Fibroblast of skin of right biceps (primary cell): ENCODE measurements at places on chromosomes 4 and X.

- DNase-seq = no peak
Observed at GRCh38 chrX:4263030-4263803, 549.8 kb upstream of the PRKX start.

DNA sequence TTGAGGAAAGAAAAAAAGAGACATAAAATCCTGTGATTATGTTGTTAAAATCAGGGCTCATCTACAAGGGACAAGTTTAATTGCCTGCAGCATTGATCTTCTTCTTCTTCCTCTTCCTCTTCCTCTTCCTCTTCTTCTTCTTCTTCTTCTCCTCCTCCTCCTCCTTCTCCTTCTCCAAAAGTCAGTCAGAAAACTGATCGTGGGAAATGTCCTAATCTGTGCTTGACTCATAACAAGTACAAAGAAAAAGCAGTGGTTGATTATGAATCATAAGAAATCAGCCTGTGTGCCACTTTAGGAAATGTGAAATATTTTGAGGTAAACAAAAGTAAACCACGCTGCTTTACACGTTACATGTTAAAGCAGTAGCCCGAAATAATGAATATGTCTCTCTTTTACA is 2.7 kb upstream of the ATP10D start:
- peak; percentile 49 for DNase-seq

DNA sequence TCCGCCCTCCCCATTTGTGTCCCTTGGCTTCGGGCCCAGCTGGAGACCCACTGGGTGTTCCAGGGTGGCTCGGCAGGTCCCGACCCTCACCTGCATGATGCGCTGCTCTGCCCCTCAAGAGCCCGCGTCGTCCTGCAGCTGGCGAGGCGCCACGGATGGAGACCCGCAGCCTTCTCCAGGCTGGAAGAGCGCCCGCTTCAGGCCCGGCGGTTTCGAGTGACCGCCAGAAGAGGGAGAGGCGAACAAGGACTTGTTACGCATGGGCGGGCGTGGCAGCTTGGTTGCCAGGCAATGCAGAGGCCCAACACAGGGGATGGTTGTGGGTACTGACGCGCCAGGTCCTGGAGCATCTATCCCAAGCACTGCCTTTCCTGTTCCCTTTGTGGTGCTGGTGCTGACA is at the start of gene PDCL2:
Gene PDCL2, minus strand, starts transcription at position 232 of the 400 bp plus-strand sequence. Its CDS starts 136 bp downstream, at position 96.
- DNase-seq = no peak

DNA sequence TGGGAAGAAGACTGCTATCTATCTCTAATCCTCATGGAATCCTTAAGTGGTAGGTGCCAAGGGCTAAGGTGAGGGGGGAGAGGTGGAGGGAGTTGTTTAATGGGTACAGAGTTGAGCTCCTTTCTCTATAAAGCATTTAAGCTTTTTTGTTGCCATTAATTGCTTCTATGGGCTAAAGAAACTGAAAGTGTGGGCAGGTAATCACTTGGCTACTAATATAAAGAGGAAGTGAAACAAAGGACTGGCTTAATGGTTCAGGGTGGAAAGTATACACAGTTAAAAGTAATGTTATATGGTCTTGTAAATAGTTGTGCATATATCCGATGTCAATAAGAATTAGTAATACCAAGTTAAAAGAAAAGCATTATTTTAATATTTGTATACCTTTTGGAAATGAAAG is 83.9 kb downstream of the POLA1 start:
- DNase-seq = no peak

DNA sequence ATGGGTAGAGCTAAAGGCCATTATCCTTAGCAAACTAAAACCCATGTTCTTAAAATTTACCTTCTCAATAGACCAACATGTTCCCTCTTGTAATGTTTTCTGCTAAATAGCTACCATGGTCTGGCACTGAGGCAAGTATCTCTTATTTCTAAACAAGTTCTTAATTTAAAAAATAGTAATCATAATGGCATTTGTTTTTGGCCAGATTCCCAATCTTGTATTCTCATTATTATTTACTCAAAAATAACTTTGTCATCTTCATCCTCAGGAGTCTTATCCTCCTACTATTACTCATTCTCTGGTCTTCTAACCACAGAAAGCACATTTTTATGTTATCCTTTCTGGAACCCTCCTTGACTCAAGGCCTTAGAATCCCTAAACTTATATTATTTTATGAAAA is 931.2 kb downstream of the CCSER1 start:
- DNase-seq = peak; percentile 48

- DNase-seq = no peak
Observed at GRCh38 chr4:145614233-145614610, 5.0 kb upstream of the MMAA start.

DNA sequence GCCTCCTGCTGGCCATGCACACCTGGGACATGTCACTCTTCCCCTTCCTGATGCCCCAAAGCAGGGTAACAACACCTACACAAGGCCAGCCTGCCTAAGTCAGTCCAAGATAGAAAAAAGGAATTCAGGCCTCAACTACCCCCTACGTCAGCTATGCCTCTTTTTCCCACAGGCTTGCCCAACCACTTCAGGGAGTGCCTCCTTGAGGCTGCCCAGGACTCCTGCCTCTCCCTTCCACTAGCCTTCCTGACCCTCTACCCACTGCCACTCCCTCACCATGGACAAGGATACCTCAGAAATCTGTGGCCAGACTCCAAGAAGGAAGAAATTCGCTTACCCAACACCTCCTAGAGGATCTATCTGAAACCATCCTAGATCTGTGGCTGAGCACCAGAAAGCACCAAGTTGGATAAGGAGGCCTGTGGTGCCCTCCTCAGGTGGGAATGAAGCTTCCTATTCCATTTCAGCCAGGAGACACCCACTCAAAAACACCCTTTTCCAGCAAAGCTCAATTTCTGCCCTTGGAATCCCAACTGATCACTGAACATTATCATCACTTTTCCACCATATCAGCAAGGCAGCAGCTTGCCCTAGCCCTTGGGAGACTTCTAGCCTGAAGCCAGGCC is 1.8 kb downstream of the KDM5C start:
- DNase-seq = peak; percentile 1

- no peak for DNase-seq
Observed at GRCh38 chr4:151820004-151820403, 59.2 kb upstream of the GATB start.

DNA sequence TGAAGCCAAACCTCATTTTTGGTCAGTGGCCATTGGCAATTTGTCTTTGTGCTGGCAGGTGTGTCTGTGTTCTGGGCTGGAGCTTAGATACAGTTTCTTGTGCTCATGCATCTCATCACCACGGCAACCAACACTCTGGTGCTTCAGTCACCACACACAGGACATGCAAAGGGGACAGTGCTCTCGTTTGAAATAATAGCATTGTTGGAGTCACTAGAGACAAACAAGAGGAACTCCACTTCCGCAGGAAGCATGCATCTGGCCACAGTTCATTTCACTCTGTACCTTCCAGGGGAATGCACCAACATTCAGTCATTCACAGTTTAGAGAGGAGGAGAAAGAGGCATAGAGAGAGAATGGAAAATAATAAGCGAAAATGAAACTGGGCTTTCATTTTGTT is 267.4 kb downstream of the ANK2 start:
- DNase-seq = no peak

DNA sequence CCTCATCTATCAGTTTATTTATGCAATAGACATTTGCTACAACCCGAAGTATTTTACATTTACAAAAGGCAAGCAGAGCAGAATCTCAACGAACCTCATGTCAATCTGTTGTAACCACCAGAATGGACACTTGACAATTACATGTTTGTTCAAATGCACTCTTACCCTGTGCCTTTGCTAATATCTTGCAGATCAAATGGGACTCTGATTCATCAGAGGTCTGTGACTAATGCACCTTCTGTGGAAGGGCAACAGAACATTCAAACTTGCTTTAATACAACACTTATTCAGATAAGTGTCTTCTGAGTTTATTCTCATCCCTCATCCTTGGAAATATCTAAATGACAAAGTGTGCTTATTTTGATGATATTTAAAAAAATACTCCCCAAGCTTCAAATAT is 644.7 kb upstream of the PCDH10 start:
- no peak for DNase-seq

DNA sequence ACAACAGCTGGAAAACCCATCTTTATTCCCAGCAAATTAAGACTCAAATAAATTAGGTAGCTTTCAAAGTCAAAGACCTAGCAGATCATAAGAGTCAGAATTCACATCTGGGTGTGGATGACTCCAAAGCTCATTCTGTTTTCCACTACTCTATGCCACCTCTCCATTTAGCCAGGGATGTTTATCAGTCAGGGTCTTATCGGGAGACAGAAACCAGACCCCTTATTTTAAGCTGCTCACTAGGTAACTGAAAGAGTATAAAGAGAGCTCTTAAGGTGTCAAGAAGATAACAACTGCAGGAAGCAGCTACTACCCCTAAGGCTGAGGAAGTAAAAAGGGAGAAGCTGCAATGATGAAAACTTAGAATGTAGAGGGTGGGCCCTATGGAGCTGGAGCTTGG is 333.7 kb upstream of the KLF3 start:
- no peak for DNase-seq

- no peak for DNase-seq
Observed at GRCh38 chrX:105191878-105192277, 28.6 kb downstream of the TEX13A start.

- no peak for DNase-seq
Observed at GRCh38 chrX:132033166-132033565, 10.1 kb downstream of the STK26 start.

GRCh38 chr4:185840201-185840600 is 28.2 kb upstream of the SORBS2 start:
- DNase-seq = peak; percentile 47

GRCh38 chr4:14726877-14727361 is 275.4 kb upstream of the CPEB2 start:
- peak; percentile 6 for DNase-seq

DNA sequence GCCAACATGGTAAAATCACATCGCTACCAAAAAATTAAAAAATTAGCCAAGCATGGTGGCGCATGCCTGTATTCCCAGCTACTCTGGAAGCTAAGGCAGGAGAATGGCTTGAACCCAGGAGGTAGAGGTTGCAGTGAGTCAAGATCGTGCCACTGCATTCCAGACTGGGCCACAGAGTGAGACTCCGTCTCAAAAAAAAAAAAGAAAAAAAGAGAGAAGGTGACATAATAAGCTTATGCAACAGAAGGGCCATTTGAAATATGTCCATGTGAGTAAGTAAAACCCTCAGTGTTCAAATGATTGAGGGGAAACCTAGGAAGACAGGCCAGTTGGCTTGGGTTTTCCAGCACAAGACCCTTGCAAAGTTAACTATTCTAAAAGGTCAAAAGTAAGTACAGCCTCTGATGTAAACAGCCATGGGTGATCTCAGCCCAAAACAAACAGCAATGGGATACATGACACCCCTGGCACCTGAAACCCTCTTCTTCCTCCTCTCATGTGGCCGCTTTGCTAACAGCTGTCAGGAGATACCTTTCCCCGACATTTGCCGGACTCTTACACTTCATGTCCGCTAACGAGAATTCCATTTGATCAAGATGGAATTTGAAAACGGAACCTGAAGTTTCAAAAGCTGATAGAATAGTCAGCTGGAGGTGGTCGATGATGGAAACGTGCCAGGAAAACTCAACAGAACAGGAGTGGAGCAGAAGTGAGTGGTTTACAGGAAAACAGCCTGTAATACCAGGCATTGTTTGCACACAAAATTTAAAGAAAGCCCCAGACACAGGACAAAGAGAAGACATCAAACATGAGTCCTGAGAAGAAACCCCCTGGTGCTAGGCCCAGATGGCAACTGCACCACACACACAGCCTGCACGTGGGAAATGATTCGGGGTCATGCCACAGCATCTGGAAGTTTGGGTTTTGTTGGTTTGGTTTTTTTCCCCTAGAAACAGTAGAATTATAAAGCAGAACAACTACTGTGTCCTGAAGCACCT is 93.0 kb upstream of the STS start:
- no peak for DNase-seq

DNA sequence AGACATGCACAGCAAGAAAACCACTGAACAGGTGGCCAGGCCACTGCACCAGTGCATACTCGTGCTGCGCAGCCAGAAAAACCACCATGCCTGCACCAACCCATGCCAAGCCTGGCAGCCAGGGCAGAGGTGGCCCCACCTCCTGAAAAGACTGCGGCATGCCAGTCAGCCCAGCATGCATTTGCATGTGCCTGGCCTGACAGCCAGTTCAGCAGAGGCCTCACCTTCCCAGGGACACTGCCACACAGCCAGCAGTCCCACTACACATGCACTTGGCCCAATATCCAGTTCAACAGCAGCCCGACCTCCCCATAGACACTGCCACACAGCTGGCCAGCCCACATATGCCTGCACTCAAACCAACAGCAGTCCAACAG is 43.5 kb upstream of the DDX60 start:
- DNase-seq = no peak

DNA sequence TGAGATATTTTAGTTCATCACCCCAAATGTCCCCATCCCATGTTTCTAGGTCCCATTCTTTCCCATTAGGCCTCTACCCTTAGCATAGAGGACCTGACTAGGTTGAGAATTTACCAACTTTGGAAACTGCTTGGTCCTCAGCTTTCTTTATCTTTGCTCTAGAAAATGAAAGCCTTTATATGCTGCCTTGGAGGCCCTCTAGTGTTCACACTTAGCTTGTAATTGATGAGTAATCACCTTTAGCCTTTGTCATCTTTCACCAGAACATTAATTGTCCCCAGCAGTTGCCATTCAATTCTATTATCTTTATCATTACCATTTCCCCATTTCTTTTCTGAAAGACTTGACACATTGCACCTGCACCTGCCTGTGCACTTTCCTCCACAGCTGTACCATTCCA is 589.2 kb upstream of the NR3C2 start:
- DNase-seq = peak; percentile 12

- peak; percentile 87 for DNase-seq
Observed at GRCh38 chrX:72126539-72127140, 5.1 kb downstream of the RTL5 start.

GRCh38 chr4:1664141-1664540 is 20.0 kb downstream of the FAM53A start:
- no peak for DNase-seq

DNA sequence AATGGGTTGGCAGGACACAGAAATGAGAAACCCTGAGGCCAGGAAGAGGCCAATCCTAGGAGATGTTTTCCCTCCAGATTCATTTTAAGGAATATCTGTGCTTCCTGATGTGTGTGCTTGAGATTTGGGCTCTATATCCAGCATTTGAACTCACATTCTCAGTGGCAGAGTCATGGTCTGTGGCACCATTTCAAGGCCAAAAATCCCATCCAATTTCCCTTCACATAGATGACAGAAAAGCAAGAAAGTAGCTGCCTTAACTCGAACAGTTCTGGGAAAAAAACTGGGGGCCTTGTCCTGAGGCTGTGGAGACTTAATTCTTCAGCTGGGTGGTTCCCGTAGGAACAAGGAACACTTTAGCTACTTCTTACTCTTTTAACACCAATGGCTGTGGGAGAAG is 27.4 kb downstream of the TAF7L start:
- DNase-seq = no peak

DNA sequence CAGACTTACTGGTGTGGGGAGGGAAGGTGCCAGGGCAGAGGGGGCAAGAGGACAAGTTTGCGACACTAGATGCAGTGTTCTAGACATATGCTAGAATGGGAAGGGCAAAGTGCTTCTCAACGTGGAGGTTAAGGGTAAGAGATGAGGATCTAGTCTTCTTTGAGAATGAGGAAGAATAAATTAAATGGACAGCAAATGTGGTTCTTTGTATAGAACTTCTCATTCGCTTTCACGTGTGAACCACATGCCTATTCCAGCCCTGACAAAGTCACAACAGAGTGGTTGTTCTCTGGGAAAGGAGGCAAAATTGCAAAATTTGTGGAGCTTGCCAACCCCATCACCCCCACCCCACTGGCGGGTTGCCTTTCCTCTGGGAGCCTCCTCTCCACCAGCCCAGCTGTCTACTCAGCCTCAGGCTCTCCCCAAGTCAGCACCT is 1.5 kb upstream of the ANXA5 start:
- no peak for DNase-seq
